H4 (cell line): ENCODE measurements at places on chromosomes 4 and X. TPM values are rescaled to one million over a fixed set of nuclear protein-coding genes. Genes with fewer than 3 reads are reported as not detected.

- no peak for DNase-seq
Measured at GRCh38 chrX:109352066-109352588, 129.8 kb downstream of the GUCY2F start.

GRCh38 chrX:80917919-80918318 is 108.2 kb upstream of the BRWD3 start:
- no peak for DNase-seq

GRCh38 chr4:90845777-90846176 is 718.6 kb downstream of the CCSER1 start:
- peak; percentile 11 for DNase-seq

- DNase-seq, result no peak
Measured at GRCh38 chrX:50448565-50448964, 22.1 kb downstream of the DGKK start.

DNA sequence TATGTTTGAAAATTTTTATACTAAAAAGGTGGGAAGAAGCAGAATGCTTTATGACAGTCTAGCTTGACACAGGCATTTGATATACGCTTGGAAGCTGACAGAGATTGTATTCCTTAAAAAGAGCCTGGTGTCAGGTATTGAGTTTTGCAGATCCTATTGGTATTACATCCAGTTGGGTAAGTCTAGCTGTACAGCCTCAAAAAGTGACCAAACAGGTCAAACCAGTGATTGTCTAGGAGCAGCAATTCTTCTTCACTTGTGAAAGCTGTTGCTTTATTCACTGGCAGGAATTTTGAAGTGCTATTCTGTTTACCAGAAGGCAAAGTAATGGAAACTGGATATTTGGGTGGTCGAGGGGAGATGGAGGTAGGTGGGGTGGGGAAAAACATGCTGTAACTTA is 77.5 kb downstream of the UCHL1 start:
- no peak for DNase-seq

GRCh38 chr4:92014067-92014466 is 289.7 kb upstream of the GRID2 start:
- no peak for DNase-seq

DNA sequence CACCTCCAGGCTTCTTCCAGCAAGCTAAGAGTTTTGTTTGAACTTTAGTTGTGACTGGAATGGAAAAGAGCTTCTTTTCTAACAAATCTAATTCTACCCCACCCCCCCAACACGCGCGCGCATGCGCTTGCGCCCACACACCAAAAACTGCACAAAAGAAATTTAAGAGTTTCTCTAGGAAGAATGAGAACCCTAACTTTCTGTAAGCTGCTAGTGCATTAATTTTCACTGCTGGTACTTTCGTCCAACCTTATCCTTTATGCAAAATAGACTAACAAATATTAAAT is 9.0 kb upstream of the INTU start:
- DNase-seq, result no peak

GRCh38 chr4:1378559-1379231 is 27.5 kb downstream of the NKX1-1 start:
- DNase-seq, result no peak

- no peak for DNase-seq
Measured at GRCh38 chrX:31112226-31112999, 40.6 kb upstream of the FTHL17 start.

DNA sequence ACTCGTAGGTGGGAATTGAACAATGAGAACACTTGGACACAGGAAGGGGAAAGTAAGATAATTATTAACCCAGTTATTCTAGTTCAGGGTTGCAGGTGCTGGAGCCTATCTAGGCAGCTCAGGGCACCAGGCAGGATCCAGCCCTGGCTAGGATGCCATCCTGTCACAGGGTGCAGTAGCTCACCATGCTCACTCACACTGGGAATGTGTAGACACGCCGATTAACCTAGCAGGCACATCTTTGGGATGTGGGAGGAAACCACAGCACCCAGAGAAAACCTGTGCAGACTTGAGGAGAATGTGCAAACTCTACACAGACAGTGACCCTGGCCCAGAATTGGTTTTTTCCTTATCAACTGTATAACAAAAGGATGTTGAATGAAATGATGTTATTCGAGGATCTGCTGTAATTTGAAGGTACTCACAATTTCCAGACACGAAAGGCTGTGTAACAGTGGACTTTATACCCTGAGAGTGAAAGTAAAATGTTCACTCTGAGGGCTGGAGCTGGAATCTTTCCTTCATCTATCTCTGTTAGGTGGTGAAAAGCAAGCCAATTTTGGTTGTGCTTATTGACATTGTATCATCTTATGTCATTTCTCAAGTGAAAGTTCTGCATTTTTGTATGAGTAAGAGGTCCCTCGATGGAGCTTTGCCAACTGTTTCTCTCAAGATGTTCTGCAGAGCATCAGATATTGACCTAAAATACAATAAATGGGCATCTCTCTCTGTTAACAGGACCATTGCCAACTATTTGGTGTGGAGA is 78.8 kb downstream of the PHEX start:
- DNase-seq, result no peak

GRCh38 chr4:80069108-80069836 is 3.8 kb downstream of the ANTXR2 start:
- DNase-seq, result no peak

- DNase-seq, result no peak
Measured at GRCh38 chr4:3873408-3874027, 107.3 kb downstream of the ADRA2C start.

CENPVL1 gene
- total RNA-seq, result not detected in 2 replicates

PPARGC1A gene
- 0.94 and 2.4 TPM in 2 replicates for total RNA-seq

ITM2A gene
- total RNA-seq, result 1.6 TPM in 1 of 2 replicates, not detected in the other
